ENCODE measurements at places on chromosomes 12 and 14.
A peak's percentile ranks its signal among the peaks of the same experiment; 100 is the strongest.

DNA sequence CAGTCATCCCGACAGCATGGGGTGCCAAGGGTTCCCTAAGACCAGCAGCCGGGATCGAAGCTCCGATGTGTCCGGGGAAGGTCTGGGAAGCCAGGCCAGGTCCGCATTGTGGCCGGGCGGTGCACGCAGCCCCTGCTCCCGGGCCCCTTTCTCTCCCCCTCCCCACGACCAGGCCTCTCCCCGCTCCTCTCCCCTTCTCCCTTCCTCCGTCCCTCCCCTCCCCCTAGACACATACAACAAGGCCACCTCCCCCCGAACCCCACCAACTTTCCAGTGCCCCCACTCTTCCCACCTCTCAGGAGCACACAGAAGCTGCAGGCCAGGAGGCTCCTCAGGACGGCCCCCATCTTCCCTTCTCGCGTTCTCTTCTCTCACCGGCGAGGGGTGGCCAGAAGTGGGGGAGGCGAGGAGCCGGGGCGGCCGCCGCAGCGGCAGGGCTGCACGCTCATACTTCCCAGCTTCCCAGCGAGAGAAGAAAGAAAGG is 413 bp downstream of the LRP6 start:
- DNase-seq = peak; percentile 40

GRCh38 chr14:101043891-101044290 is 140.4 kb upstream of the RTL1 start:
- no peak for DNase-seq

GRCh38 chr14:74019408-74020137 is 424 bp downstream of the BBOF1 start:
- peak; percentile 49 for DNase-seq

GRCh38 chr12:76696186-76696585 is 67.7 kb upstream of the ZDHHC17 start:
- no peak for DNase-seq

DNA sequence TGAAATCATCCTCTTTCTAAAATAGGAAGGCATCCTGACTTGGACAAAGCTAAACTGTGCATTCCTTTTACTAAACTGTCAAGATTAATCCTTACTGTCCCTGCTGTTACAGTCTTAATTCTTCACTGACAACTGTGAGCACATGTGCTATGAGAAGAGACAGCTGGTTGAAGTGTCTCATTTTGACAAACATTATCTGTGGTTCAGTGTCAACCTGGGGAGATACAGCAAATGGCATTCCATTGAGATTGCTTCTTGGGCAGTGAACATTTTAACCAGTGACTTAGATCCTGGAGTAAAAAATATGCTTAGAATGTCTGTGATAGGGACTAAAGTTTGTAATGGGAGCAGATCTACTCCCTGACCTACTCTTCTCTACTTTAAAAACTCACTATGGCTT is 552.6 kb upstream of the ATP2B1 start:
- no peak for DNase-seq

DNA sequence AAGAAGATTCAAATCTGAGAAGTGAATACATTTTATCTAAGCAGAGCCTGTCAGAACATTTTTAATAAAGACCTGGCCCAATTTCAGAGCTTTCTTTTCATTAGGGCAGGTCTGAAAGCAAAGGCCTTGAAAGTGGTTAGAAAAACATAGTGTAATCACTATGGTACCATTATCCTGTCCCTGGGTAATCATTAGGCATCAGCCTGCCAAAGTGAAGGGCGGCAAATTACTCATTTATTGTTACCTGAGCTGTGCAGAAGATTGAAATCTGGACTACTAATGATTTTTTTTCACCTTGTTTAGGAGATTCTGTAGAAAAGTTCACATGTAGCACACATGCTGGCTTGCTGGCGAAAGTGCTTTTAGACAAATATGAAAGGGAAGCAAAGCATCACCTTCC is 92.6 kb upstream of the PRKD1 start:
- no peak for DNase-seq

DNA sequence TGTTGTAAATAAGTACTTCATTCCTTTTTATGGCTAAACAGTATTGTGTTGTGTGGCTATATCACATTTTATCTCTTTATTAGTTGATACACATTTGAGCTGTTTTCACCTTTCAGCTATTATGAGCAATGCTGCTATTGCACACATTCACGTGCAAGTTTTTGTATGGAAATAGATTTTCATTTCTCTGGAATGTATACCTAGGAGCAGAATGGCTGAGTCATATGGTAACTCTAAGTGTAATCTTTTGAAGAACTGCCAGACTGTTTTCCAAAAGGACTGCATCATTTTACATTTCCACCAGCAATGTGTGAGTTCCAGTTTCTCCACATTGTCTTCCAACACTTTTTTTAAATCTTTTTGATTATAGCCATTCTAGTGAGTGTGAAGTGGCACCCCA is 134.0 kb downstream of the SRGAP1 start:
- DNase-seq = peak; percentile 98

- peak; percentile 35 for DNase-seq
Measured at GRCh38 chr14:58151133-58152013, 640 bp downstream of the ARMH4 start.

- no peak for DNase-seq
Measured at GRCh38 chr14:96177766-96178375, 26.8 kb upstream of the BDKRB2 start.

DNA sequence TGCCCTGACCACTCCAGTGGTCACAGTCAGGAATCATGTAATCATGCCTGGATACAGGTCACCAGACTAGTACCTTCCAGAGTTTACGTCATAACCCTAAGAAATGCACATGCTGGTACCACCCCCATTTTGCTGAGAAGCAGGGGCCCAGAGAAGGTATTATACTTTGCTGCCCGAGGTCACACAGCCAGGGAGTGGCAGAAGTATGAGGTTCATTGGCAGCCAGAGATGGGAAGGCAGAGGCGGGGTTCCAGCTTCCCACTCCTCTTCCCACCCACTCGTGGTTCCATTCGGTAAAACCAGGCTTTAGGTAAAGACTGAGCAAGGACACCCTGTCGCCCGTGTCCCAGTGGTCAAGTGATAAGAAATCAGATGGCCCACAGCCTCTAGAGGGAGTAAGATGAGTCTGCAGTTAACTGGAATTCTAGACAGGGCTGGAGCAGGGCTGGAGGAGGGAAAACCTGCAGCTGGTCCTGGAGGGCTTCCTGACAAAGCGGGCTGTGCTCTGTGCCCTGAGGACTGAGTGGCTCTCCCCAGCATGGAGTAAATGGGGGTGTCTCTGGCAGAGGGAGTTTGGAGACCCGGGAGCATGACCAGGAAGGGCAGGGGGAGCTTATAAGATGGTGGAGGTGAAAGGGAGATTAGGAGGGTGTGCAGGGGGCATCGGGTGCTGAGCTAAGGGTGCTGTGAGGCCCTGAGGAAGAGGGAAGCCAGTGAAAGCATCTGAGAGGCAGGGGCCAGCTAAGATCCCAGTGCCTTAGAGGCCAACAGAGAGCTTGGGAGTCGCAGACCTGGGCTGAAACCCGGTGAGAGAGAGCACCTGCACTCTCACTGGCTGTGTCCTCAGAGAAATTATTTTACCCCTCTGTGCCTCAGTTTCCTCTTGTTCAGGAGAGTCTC is 5.7 kb downstream of the FAM222A start:
- peak; percentile 58 for DNase-seq

DNA sequence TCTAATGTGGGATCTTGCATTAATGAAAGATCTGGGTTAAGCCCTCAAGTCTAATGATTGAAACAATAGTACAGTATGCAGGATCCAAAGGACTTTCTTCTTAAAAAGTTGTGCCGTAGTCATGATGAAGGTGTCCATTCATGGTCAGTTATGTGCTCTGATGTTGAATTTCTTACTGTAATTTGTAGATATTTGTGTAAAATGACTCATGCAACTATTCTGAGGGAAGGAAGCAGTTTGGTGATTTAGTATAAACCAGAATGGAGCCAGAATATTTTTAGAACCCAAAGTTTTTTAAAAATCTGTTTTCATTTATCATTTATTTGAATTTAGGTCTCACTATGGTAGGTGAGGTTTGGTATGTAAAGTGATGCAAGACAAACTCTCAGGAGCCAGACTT is 151.2 kb downstream of the AKAP6 start:
- DNase-seq = no peak

DNA sequence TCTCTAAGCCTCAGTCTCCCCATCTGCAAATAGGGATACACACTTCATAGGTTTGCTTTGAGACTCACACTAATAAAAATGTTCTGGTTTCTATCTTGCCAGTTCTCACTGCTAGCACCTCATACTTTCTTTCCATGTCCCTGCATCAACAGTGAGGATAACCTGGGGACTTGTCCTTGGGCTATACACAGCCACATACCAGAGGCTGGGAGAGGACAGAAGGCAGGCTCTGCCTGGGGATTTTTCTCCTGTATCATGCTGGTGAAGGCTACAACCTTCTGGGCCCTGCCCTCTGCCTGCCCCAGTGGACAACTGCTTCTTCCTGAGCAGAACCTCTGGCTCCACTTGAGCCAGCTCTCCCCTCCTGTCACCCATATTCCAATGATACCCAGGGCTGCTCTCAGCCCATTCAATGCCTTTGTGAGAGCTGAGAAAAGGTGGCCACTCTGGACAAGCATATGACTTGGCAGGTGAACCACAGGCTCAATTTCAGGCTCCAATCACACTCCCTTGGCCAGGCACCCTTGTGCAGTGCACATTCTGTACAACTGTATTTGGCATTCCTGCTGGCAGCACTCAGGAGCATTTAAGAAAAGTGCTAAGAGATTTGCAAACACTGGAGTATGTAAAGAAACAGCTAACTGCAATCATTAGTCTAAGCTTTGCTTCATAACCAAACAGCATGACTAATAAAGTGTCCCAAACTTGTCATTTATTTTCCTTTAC is 135.8 kb upstream of the VRK1 start:
- DNase-seq = no peak

GRCh38 chr14:90301668-90302090 is 30.1 kb downstream of the NRDE2 start:
- DNase-seq = peak; percentile 61

GRCh38 chr14:59939828-59940227 is 19.9 kb downstream of the LRRC9 start:
- no peak for DNase-seq

GRCh38 chr14:98035396-98035795 is 1236.6 kb downstream of the BCL11B start:
- DNase-seq = no peak

GRCh38 chr12:110004598-110004997 is 5.4 kb downstream of the ANKRD13A start:
- no peak for DNase-seq

DNA sequence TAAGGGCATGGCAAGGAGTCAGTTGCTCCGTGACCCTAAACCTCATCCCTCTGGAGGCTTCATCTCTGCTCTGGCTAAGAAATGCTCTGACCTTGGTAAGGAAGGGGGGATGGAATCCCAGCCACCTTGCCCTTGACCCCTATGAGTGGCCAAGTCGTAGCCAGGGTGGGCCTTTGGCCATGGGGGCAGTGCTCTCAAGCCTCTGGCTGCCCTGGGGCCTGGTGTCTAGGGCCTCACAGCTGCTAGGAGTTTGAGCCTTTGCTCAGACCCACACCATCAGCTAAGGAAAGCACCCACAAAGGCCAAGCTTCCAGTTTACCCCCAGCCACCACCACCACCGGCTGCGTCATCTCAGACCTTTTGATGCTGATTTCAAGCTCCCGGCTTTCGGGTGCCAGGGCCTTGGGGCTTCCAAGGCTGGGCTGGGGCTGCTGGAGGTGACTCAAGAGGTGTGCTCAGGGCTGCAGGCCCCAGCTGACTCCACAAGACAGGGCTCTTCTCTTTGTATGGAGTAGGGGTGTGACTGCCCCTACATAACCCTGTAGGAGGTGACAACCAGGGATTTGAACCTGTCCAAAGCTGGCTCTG is 3.7 kb downstream of the ASB2 start:
- DNase-seq = no peak

DNA sequence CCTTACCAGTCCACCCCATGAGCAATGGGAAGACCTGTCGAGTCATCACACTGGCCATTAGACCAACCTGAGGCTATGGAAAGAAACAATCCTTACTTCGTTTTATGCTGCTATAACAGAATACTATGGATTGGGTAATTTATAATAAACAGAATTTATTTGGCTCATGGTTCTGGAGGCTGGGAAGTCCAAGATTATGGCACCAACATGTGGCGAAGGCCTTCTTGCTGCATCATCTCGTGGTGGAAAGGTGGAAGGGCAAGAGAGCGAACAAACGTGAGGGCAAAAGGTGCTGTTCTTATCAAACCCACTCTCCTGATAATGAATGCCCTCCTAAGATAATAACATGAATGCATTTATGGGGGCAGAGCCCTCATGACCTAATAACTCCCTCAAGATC is 9.6 kb upstream of the SPTB start:
- DNase-seq = peak; percentile 33

- DNase-seq = no peak
Measured at GRCh38 chr14:25953532-25954139, 644.2 kb downstream of the NOVA1 start.

GRCh38 chr12:25251769-25252168 is 1.0 kb upstream of the KRAS start:
- no peak for DNase-seq

- DNase-seq = no peak
Measured at GRCh38 chr14:70152704-70153103, 36.0 kb downstream of the SLC8A3 start.

DNA sequence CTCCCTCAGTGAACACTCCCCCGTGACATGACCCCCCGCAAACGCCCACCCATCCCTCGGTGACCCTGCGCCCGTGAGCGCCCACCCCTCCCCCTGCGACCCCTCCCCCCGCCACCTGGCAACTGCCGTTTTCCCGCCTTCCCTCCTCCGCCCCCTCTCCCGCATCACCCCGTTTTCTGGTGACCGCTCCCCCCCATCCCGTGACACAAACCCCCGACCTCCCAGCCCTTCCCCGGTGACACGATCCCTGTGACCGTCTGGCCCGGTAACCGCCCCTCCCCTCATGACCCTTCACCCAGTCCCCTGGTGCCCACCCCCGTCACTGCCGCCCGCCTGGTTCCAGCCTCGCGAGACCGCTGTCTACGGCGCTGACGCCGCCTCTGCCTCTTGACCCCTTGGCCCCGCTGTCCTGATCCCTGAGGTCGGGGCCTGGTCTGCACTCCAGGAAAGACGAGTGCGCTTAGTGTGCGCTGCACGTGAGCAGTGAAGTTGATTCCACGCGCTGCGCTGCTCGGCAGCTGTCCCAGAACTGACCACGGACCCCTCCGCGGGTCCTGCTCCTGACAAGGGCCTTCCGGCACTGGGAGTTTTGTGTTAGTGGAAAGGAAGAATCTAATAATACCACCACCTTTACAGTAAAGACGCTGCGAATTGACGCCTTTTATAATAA is 59.4 kb downstream of the DDX51 start:
- DNase-seq = peak; percentile 79

- no peak for DNase-seq
Measured at GRCh38 chr12:93916402-93916801, 232.0 kb upstream of the PLXNC1 start.

- peak; percentile 69 for DNase-seq
Measured at GRCh38 chr12:5083955-5084849, 40.5 kb downstream of the KCNA5 start.

DNA sequence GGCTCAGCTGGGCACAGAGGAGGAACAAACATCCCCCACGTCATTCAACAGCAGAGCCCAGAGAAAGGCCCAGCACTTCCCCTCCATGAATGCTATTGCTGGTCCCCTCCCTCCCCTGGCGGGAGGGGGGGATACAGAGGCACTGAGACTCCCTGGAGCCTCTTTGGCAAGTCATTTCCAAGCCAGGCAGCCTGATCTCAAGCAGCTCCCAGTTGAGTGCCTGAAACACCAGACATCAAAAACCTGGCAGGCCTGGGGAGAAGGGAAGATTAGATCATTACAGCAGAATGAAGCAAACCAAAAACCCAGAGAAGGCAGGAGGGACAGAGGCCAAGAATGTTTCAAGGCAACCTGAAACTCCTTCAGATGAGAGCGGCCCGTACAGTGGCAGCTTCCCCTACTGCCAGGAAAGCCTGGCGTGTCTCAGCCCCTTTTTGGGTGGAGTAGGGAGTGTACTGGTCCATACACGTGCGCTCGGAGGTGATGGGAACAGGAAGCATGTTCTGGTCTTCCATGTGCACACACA is 92.1 kb downstream of the LRRC74A start:
- DNase-seq = no peak

Measured in ELR (cell line).